ENCODE measurements at places on chromosomes 7 and 10.

DNA sequence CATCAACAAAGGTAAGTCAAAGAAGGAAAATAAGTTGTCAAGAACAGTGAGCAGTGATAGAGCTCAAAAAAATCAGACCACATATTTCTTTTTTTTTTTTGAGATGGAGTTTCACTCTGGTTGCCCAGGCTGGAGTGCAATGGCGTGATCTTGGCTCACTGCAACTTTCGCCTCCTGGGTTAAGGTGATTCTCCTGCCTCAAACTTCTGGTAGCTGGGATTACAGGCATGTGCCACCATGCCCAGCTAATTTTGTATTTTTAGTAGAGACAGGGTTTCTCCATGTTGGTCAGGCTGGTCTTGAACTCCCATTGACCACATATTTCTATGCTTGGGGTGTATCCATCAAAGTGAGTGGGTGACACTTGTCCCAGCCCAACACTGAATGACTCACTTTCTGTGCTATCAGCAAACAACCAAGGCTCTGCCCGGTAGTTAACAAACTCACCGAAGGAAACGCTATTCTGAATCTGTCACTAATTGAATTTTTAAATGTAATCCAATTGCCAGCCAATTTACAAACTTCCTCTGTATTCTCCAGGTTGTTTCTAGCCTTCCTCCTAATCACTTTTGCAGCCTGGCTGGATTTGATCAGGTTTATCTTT lies 19.6 kb upstream of the SMNDC1 start:
- no peak for DNase-seq

GRCh38 chr7:69277366-69277765 lies 320.9 kb upstream of the AUTS2 start:
- DNase-seq: no peak

DNA sequence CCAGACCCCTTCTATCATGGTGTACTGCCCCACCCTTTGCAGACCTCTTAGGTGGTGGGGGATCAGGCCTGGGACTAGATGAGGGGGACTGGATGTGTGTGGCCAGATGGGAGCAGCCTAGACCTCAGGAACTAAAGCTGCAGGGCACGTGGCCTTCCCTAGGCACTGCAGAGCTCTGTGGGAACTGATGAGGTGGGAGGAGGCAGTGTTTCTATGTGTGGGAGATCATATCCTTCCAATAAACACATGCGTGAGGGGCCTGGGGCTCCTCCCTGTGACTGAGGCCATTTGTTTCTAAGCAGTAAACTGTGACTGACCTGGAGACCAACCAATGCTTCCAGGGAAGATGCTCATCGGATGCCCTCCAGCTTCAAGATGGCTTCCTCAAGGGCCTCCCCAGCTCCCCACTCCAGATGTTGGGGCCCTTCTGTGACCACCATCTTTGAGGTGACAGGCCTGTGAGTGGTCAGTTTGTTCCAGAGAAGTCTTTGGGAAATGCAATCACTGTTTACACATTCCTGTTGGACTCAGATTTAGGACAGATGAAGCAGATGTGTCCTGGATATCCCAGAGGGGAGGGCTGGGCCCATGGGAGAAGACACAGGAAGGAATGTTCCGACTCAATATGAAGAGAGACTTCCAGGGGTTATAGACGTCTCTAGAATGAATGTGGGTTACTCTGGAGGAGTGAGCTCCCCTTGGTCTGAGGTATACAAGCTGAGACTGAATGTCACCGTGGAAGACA lies 23.6 kb upstream of the ZCCHC24 start:
- DNase-seq: no peak

- DNase-seq: no peak
These were observed 1.3 kb upstream of the SLC26A5 start for GRCh38 chr7:103447073-103447960.

GRCh38 chr10:120420421-120420820 lies 36.6 kb upstream of the PLPP4 start:
- DNase-seq: no peak

GRCh38 chr10:117439243-117439912 lies 64.1 kb upstream of the PDZD8 start:
- no peak for DNase-seq

DNA sequence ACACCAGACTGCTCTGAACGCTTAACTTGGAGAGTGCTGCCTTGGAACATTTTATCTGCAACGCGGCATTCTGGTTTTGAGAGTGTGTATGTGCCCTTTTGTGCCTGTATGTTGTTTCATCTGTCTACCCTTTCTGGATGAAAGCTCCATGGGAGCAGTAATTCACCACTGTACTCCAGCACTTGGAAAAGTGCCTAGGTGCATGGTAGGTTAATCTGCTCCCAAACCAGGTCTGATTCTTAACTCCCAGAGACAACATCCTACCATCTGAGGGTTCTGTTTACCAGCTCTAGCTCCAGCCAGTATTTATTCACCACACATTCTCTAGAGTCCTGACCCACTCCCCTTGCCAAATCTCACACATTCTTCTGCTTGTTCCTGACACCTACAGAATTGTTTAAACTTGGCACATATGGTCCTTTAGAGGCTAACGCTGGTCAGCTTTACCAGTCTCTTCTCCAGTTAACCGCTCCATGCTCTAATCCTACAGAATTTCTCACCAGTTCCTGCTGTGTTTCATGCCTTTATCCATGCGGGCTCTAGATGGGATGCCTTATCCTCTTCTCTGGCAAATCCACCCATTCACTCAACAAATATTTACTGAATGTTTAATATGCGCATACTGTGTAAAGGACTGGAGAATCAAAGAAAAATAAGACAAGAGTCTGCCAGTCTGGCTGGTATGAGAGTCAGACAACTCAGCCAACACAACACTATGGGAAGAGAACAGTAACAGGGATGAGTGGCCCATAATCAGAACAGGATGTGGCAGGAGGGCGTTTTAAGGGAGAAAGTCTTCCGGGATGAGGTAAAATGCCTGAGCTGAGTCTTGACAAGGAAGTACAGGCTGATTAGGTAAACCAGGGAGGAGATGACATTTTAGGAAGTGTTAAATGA lies 46.3 kb downstream of the MTPN start:
- no peak for DNase-seq

DNA sequence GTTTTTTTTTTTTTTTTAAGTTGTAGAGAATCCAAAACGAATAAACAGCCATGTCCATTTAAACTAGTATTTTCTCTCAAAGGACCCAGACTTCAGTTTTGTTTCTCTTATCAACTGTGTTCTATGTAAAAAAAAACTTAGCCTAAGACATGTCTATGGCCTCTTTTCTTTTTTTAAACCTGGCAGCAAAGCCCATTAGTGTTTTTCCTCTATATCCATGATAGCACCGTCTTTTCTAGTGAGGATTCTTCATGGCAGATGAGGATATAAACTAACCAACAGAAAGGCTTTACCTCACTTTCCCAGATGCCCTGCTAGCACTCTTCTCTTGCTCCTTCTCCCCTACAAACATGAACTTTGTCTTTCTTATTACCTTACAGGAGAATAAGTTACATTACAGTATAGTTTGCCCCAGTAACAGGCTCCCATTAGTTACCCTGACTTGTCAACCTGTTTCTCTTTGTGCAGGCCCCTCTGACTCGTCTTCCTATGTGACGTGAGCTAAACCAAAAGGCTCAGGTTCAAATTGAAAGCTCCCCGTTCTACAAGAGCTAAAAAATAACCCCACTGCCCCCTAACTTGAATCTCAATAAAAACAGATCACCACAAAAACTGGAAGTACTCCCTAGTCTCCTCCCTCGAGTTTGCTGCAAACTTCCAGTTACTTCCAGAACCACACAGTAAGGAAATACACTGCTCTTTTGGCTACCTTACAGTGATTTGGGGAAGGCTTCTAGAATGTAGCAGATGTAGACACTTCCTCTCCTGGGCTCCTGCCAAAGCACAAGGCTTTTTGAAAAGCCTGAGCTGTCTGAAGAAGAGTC lies 20.1 kb downstream of the P4HA1 start:
- DNase-seq: no peak

DNA sequence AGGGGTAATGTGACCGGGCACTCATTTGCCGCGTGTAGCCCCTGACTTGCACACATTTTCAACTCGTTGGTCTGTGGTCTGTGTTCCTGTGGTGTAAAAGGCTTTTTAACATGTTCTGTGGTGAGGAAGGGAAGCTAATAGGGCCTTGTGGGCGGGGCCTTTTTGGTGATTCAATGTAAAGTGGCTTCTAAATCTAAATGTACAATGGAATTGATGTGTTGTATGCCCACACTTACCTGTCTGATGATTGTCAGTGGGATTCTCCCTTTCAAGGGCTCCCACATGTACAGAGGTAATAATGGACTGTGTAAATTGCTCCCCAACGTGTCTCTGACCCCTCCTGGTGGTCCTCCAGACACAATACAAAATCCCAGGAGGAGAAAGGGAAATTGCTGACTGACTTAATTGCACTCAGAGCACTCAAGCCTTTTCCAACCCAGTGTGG lies 43.1 kb upstream of the GATAD1 start:
- peak; percentile 41 for DNase-seq

- peak; percentile 39 for DNase-seq
These were observed 113.4 kb downstream of the PTPN20 start for GRCh38 chr10:47024399-47025252.

- no peak for DNase-seq
These were observed 6.6 kb downstream of the DMBT1 start for GRCh38 chr10:122567056-122567660.

DNA sequence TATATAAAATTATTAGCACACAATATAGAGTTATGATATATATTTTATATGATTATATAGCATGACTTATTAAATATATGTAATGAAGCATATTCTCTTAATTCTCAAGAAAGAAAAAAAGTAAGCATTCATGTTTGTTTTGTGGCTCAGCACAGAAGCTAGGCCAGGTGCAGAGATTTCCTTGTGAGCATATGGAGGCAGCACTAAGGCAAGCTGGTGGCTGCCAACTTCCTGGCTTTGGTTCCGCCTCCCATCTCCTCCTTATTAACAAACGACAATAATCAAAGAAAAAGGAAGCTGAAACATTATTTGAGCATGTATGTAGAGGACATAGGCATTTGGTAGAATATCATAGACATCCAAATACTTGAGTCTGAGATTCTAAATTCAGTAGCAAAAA lies 130.3 kb downstream of the ST7 start:
- DNase-seq: no peak

DNA sequence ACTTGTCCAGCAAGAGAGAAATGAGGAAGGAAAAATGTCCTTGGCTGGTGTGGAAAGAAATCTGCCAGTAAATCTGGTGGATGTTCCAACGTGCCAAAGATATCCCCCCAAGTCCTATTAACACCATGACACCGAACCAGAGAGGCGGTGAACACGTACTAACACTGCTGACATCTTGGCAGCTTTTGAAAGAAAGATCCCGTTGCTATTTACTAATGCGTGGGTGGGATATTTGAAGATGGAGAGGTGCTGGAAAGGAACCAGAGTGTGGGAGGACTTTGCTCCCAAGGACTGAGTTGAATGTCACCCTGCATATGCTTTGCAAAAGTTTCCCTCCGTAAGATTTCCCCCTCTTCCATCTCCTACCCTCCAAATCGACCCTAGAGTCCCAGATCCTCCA lies 7.9 kb downstream of the CCDC3 start:
- DNase-seq: no peak

DNA sequence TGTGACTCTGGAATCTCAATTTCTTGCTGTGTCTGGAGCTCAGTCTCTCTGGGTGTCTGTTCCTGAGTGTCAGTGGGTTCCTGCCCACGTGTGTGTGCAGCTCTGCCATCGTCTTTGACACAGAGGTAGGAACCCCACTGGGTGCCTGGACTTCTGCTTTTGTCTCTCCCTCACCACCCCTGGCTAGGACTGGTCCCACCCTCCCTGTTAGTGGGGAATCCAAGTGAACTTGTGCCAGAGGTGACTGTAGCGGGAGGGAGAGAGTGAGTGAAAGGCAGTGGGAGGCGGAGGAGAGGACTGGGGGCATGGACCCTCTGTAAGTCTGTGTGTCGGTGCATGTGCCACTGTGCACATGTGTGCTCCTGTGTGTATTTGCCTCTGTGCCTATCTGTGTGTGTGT lies 299.9 kb upstream of the ZMIZ1 start:
- DNase-seq: no peak

GRCh38 chr7:128309124-128309523 lies 34.6 kb downstream of the RBM28 start:
- no peak for DNase-seq

GRCh38 chr10:121633056-121633455 lies 34.8 kb upstream of the FGFR2 start:
- no peak for DNase-seq

DNA sequence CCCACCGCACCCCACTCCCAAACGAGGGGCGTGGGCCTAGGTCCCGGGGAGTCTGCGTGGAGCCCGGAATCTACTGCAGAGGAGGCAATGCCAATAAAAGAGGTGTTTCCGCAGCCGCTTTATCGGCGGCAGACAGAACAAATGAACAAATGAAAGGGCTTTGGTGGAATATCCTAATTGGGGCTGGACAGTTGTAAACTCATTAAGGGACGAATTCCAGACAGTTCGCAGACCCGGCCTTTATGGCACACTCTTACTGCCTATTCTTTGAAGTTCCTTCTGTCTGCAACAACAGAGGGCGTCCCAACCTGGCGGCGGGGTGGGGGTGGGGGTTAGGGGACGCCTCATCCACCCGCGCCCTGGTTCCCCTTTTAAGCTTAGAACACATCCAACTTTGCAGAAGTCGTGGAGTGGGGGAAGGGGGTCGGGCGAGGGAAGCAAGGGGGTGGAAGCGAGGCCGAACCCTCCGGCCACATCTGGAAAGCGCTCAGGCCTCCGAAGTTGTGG lies 4.1 kb downstream of the HOXA9 start:
- DNase-seq: no peak

- DNase-seq: no peak
These were observed 16.3 kb downstream of the RBM33 start for GRCh38 chr7:155660758-155661093.
